ENCODE measurements at places on chromosomes 16 and 17.
A peak's percentile ranks its signal among the peaks of the same experiment; 100 is the strongest.

- DNase-seq = no peak
Measured at GRCh38 chr16:10572611-10573010, 7.8 kb downstream of the EMP2 start.

DNA sequence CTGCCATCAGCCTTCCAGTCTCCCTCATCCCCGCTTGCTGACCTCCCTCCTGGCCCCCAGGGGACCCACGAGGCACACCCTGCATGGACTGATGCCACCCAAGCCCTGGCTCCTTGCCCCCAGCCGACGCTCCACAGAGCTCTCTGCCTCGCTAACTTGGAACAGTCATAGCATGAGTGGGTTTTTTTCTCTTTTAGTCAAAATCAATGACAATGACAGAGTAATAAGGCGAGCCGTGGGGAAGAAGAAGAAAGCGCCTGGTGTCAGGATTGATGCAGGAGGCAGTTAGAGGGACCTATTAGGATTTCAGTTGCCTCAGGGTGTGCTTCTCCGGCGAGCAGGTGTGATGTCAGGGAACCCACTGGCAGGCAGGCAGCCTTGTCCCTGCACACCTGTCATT is 176.3 kb upstream of the TNRC6C start:
- DNase-seq = no peak

DNA sequence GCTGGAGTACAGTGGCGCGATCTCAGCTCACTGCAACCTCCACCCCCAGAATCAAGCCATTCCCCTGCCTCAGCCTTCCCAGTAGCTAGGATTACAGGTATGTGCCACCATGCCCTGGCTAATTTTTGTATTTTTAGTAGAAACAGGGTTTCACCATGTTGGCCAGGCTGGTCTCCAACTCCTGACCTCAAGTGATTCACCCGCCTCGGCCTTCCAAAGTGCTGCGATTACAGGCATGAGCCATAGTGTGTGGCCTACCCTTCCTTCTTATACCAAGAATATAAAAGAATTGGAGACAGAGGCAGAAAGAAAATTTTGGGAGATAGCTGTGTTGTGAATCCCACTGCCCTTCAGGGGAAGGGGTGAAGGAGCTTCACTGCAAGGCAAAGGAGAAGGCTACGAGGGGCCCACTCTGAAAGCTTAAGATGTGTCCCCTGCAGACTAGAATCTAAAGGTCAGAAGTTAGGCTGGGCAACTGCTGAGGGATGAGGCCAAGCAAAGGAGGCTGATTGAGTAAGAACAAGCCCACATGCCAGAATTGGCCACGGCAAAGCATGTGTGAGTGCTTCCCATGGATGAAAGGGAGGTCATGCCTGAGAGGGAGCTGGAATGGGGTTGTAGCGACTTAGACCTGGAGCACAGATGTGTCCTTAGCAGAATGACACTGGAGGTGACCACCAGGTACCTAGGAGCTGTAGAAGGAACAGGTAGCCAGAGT is 8.4 kb upstream of the CRYBA1 start:
- DNase-seq = peak; percentile 39

DNA sequence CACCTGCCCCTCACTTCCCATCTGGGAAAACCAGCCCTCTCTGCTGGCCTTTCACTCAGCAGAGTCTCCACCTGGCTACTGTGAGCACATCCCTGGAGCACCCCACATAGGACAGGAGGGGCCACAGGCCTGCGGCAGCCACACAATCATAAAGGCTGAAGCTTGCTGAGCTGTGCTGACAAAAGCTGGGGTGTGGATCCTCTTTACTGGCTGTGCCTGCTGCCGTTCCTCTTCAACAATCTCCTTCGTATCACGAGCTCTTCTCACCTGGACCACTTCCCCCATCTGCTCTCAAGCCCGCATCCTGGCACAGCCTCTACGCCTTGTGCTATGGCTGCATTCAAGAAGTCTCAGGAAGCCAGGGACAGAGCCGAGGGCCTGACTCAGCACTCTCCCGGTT is 86.1 kb downstream of the ZNF778 start:
- no peak for DNase-seq

DNA sequence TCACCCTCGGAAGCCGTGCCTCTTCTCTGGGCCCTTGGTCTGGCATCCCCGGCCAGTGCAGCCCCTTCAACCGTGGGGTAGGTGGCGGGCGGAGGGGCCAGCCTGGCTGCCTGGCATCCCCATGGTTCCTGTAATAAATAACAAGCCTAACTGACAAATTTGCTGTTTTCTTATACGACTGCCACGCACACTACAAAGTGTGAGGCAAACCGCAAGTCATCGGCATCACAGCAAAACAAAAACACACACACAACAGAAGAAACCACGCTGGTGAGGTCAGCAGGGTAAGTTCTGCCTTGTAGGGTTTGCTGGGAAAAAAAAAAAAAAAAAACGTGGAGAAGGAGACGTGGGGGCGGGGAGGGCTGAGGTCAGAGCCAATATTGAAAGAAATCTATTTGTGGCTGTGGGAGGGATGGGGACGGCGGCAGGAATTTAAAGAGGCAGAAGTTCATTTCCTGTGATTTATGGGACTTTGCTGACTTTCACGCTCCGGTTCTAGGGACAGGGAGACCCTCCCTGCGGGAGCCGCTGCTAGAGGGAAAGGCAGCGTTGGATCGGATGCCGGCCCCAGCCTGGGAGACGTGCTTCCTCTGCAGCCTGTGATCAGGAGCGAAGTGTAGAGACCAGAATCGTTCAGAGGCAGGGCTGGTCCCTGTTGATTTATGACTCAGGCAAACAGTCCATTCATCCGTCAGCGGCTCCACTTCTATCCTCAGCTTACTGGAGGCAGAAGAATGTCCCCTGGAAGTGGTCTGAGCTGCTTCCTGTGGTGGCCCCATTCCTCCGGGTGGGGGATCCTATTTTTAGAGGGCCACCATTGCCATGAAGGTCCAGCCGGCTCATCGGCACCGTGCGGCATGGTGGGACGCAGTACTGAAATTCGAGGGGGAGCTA is 162.8 kb downstream of the FOXL1 start:
- DNase-seq = peak; percentile 94

DNA sequence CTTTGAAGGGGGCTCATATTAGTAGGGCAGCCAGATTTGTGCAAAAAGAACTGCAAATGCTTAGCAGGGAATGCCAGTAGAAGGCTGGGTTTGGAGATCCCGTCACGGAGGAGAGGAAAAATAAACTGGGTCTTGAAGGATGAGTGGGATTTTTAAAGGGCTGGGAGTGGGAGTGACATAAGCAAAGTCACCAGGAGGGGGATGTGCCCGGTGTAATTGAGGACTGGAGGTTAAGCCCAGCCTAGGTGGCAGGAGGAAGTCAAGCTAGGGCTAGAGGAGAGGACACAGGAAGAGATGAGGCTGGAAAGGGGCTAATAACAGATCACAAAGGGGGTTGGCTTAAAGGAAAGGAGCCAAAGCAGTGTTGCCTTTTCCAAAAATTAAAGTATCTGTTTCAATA is 23.2 kb upstream of the LONP2 start:
- DNase-seq = no peak

DNA sequence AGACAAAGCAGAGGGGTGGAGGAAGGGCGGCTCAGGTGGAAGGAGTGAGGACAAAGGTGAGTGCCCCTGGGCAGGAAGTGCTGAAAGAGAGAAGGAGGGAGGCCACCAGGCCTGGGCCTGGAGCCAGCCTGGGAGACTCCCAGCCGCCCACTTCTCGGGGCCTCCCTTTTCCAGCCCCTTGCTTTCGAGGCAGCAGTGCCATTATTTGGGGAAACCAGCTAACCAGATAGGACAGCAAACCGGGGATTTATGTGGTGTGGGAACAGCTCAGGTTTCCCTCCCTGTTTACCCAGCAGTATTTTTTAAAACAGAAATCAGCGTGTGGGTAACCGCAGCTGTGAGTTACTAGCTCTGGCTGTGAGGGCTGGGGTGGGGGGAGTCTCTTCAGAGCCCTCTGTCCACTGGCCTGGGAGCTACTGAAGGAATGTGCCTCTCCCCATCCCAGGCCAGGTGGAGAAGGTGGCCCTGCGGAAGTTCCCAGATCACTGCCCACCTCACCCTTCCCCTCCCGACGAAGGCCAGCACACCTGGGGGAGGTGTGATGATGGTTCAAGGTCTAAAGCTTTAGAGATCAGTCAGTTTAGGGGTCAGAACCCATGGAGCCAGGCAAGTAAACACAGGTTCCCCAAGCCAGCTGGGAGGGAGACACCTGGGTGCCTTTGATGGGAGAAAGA is 8.4 kb upstream of the MEOX1 start:
- peak; percentile 43 for DNase-seq

DNA sequence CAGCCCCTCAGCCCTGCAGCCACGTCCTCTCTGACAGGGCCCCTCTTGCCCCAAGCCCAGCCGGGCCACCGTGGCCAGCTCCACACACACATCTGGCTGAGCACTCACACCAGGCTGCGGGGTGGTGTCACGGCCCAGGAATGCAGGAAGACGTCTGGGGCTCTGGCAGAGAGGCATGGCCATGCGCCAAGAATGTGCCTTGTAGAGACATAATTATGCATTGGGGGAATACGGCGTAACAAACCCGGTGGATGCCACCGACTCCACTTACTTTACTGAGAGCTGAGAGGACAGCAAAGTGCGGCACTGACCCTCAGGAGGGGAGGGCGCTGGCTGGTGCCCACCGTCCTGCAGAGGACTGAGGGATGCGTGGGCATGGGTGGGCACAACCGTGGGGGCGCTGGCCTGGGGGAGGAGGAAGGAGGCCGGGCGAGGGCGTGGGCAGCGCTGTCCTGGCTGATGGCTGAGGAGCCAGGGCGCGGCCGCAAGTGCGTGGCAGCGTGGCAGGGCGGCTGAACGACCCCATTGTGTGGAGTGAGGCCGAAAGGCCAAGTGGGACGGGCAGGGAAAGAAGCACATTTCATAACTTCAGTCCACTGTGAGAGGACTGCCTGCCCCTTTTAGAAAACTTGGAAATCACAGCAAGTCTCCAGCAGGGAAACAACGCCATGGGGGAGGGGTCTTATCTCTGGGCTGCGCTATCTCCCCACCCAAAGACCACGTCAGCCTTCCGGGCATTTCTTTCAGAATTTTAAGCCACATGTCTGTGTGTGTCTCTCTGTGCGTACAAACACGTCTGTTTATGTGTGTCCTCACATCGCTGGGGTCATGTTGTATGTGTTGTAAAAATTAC is 30.6 kb downstream of the METRNL start:
- DNase-seq = peak; percentile 97

- DNase-seq = peak; percentile 52
Measured at GRCh38 chr16:30092373-30093010, 768 bp upstream of the TBX6 start.

DNA sequence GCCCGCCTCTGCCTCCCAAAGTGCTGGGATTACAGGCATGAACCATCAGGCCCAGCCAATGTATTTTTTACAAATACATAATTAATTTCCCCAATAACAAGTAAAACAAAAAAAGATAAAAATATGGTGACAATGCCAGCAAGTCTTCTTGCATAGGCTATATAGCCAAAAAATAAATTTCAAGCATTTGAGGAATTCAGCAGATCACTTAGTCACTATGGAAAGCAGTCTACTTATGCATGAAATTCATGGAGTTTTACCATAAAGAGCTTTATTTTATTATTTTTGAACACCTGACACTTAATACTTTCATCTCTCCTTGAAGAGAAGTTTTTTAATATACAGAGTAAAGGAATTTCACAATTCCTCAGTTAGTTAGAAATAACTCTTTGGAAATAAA is 56.4 kb downstream of the BRIP1 start:
- DNase-seq = peak; percentile 53

DNA sequence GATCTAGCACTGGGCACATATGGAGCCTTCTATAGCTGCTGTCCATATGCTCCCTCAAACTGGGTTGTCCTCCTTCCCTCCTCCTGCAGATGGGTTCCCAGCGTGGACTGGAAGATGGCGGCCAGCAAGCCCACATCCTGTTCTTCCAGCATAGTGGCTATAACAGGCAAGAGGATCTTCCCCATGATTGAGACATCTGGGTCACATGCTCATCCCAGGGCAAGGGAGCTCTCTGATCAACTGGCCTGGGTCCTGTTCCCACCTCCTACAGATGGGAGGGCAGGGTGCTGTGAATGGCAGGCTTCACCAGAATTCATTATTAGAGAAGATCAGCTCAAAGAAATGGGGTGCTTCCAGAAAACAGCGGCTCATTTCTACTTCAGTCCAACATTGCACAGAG is 210.2 kb downstream of the PARN start:
- no peak for DNase-seq

- no peak for DNase-seq
Measured at GRCh38 chr17:50818261-50818660, 17.1 kb upstream of the WFIKKN2 start.

- DNase-seq = no peak
Measured at GRCh38 chr16:67954421-67955196, 10.7 kb upstream of the LCAT start.

DNA sequence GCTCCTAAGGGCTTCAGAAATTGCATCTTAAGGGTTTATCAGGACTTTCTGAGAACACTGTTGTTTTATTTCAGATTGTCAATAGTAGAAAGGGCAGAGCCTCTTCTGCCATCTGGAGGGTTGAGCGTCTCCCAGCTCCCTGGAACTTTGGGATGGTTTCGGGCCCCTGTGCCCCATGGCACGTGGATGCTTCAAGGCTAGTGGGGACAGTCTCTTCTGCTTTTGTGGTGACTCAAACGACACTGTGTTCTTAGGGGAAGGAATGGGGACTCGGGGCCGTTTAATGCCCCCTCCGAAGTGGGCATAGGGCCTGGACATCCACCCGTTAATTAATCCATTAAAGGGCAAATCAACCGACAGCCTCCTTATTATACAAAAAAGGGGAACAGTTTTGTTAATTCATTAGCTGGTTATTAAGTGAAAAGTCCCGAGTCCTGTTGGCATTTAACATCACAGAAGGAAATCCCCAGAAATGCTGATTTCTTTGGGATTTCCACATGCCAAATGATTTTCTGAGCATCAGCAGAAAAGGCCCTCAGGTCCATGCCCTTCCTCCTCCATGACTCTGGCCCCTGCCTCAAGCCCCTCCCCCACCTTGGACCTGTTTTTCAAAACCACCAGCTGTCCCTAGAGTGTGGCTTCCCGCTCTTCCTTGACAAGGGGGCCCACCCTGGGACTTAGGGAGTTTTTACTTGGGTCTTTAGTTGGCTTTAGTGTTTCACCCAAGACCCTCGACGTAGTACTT is 68.7 kb downstream of the ARSG start:
- no peak for DNase-seq

GRCh38 chr16:71216714-71217113 is 13.8 kb downstream of the HYDIN start:
- DNase-seq = no peak

- peak; percentile 31 for DNase-seq
Measured at GRCh38 chr17:29042679-29043538, at the start of gene PIPOX. TSS of gene PIPOX (plus strand) at chr17:29043141. CDS start at chr17:29043226, 85 bp downstream.

GRCh38 chr16:57556941-57557541 is 14.6 kb downstream of the ADGRG5 start:
- no peak for DNase-seq

GRCh38 chr16:6362321-6362720 is 970.3 kb upstream of the RBFOX1 start:
- no peak for DNase-seq

- DNase-seq = no peak
Measured at GRCh38 chr16:75695708-75696107, 5.6 kb downstream of the DUXB start.

GRCh38 chr17:17789828-17790636 is 46.8 kb downstream of the SREBF1 start:
- DNase-seq = no peak

GRCh38 chr17:5535436-5535835 is 48.9 kb downstream of the NLRP1 start:
- DNase-seq = no peak
